ENCODE measurements at places on chromosomes 2 and 18.
A peak's percentile ranks its signal among the peaks of the same experiment; 100 is the strongest.

- DNase-seq: no peak
Observed at GRCh38 chr2:207205173-207205957, 39.6 kb upstream of the KLF7 start.

DNA sequence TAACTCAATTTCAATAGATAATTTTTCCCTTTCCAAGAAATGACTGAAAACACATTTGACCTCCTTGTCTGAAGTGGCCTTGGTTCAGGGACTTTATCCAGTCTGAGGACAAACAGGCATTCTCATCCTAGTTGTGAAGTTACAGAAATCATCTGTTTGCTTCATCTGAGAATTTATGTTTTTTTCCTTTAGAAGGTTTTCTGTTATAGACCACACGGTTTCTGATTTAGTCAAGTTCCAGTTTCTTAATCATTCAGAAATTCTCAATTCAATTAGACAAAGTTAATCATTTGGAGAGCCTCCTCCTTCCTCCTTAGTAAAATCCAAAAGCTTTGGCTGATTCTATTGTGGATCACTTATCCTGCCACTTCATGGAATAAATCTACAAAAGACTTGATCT lies 60.9 kb downstream of the ICOS start:
- no peak for DNase-seq

DNA sequence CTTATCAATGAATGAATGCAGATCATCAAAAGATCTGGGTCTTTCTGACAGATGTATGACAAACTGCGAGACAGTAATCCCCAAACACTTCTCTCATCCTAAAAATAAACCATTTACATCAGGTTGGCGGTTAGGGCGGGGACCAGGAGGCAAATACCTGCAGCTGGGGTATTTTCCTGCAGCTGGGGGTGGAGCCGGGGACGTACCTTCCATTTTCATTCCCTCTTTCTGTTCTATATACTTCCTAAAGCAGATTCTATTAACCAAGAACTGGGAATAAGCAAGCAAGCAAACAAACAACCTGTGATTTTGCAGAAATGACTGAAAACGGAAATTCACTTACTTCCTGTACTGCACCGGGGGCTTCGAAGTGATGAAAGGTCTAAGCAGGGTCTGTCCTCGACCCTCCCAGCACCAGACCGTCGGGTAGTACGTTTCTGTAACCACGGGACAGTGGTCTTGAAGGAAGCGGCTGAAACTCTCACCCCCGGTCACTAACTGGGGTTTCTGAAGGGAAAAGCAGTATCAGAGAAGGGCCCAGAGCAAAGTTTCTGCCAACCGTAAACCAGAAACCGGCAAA lies 1.2 kb downstream of the ABHD3 start:
- DNase-seq: no peak

GRCh38 chr2:46737577-46737976 lies 178.0 kb downstream of the MCFD2 start:
- DNase-seq: no peak

GRCh38 chr2:106115250-106115649 lies 78.9 kb downstream of the UXS1 start:
- DNase-seq: no peak

- no peak for DNase-seq
Observed at GRCh38 chr2:26462100-26462499, 15.8 kb downstream of the OTOF start.

- no peak for DNase-seq
Observed at GRCh38 chr2:230669386-230669950, 43.2 kb upstream of the CAB39 start.

- DNase-seq: no peak
Observed at GRCh38 chr2:238846378-238846627, 1.6 kb upstream of the TWIST2 start.

DNA sequence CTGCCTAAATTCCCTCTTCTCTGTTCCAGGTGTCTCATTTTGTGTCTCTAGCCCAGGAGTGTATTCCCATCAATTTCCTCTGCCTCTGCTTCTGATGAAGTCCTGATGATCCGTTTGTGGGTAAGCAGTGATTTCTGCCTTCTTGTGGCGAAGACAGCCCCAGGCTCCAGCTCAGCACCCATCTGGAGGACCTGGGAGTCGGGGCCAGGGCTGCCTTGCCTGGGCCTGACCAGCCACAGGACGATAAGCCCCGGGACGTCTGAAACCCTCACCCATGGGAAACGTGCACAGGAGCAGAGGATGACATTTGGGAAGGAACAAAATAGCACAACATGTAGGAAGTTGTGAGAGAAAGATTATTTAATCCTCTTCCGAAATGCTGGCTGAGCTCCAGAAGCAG lies 206.9 kb downstream of the FBXO15 start:
- DNase-seq: no peak

GRCh38 chr2:239196474-239197021 lies 204.3 kb downstream of the HDAC4 start:
- no peak for DNase-seq

DNA sequence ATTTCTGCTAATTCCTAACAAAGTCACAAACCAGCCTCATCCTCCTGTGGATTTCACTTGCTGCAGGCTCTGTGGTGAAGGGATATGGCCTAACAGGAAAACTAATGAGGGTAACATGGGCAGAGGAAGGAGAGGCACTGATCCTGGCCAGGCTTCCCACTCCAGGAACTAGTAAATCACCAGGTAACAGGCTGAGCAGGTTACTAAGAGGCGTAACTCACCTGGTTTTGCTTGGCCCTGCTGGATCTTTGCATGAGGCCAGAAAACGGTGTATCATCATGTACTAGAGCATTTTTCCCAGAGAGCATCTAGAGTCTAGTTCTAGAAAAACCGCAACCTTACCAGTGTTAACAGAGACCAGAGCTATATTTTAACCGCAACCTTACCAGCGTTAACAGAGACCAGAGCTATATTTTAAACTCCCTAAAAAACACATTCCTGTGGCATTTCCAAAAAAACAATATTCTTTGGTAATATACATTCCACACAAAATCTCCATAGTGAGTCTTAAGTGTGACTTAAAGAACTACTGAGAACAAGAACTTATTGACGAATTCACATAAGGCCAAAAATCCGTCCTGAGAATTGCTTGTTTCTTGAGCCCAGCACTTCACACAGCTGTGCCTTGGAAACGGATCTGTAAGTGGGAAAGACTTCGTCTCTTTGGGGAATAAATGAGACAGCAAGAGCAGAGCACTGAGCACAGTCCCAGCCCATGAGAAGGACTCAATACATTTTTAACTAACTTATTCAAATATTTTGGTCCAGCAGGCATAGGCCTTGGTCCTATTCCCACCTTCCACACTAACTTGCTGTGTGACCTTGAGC lies 43.4 kb downstream of the DPP4 start:
- DNase-seq: no peak

- DNase-seq: no peak
Observed at GRCh38 chr2:47620770-47621437, 162.0 kb upstream of the MSH6 start.

DNA sequence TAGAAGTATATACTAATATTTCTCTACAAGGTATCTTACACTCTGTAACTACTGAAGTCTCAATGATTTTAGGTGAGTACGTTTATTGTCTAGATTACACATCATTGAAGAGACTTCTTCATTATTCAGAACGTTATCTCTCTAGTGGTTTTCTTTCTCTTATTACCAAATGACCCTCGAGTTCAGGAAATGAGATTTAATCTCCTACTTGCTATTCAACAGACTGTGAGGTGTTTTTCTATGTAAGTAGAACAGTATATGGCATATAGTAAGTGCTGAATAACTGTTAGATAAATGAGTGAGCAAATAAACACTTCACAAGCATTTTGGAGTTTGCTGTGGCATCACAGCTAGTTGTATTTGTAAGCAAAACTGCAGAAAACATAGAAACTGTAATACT lies 947.2 kb upstream of the SLC39A10 start:
- DNase-seq: no peak

GRCh38 chr18:55589625-55590291 lies 1.8 kb upstream of the TCF4 start:
- DNase-seq: peak; percentile 36

- DNase-seq: no peak
Observed at GRCh38 chr18:55264108-55264507, 304.8 kb upstream of the CCDC68 start.

DNA sequence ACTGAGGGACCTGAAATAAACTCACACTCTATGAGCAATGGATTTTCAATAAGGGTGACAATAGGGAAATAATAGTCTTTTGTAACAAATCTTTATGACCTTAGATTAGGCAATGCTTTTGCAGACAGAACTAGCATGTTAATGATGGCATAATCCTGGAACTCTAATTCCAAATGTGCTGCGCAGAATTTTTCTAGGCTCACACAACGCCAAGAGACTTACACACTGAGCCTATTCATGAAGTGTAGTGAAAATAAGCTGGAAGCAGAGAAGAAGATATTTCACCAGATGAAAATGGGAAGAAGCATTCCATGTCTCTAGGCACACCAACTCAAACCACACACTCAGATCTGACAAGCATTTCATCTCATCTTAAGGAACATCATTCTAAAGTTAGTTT lies 178.5 kb downstream of the L3MBTL4 start:
- DNase-seq: no peak

GRCh38 chr2:15074319-15074718 lies 441.8 kb downstream of the LRATD1 start:
- DNase-seq: no peak

DNA sequence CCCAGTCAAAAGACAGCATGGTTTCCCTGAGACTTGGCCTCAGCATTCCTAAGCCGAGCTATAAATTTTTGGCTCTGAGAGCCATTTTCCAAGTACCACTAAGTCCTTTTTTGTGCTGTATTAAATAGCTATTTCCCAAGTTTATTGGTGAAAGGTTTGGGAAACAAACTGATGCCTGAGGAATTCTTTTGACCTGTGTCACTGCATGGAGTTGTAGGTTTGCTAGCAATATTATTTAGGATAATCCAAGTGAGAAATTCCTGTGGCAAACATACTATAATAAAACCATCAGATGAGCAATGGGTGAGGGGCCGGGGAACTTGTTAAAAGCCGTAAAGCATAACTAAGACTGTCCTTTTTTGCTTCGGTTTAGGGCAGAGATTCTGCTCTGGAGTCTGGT lies 28.4 kb downstream of the ARHGAP28 start:
- no peak for DNase-seq

DNA sequence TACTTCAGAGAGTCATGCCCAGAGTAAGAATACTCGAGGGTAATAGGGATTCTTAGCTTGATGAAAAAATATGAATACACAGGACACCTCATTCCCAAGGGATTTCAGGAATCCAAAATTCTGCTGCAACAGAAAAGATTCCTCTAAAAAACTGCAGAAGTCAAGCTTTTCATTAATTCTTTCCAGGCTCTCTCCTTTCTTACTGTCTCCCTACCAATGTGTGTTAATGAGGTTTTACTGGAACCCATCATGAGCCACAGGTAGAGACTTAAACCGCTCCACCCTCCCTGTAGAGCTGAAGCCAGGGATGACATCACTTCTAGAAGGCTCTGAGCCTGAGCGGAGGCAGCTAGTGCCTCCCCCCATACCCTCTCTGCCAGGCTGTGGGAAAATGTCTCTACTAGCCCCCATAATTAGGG lies 3.4 kb downstream of the SDC1 start:
- no peak for DNase-seq

- DNase-seq: no peak
Observed at GRCh38 chr2:71679491-71679890, 226.1 kb downstream of the DYSF start.

DNA sequence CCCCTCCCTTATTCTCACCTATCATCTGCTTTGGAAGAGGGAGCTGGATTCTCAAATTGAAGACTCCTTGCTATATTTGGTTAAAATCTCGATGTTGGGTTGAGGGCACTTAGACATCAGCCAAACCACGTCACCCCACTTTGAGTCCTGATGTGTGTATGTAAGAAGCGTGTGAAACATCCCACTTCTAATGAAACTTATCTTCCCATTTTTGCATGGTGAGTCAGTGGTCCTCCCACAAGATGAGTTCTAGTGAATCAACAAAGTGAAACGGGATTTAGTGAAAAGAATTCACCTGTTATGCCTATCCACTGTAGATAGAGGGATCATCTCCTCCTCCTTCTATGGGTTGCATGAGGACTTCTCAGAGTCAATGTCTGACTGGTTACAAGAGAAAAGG lies 51.4 kb upstream of the SPRED2 start:
- no peak for DNase-seq

DNA sequence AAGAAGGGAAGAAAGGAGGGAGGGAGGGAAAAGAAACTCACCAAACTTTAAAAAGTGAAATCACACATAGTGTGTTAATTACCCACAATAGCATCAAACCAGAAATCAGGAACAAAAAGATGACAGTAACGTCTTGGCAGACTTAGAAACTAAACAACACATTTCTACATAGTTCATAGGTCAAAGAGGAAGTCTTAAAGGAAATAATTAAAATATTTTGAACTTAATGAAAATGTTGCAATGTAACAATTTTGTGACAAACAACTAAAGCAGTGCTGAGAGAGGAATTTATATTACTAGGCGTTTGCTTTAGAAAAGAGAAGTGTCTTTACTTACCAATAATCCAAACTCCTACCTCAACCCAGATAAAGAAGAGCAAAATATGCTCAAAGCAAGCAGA lies 505.0 kb upstream of the ID2 start:
- no peak for DNase-seq

- no peak for DNase-seq
Observed at GRCh38 chr2:11080253-11081115, 74.8 kb upstream of the SLC66A3 start.

GRCh38 chr2:29816651-29817050 lies 104.7 kb downstream of the ALK start:
- DNase-seq: no peak

All from stimulated activated CD8-positive, alpha-beta memory T cell treated with anti-CD3 and anti-CD28 coated beads, Interleukin-15, amount 100 ng/mL, for 24 hours (primary cell).